ENCODE measurements at places on chromosomes 5 and 9. TPM values are rescaled to one million over a fixed set of nuclear protein-coding genes. Genes with fewer than 3 reads are reported as not detected.
A peak's percentile ranks its signal among the peaks of the same experiment; 100 is the strongest.

DNA sequence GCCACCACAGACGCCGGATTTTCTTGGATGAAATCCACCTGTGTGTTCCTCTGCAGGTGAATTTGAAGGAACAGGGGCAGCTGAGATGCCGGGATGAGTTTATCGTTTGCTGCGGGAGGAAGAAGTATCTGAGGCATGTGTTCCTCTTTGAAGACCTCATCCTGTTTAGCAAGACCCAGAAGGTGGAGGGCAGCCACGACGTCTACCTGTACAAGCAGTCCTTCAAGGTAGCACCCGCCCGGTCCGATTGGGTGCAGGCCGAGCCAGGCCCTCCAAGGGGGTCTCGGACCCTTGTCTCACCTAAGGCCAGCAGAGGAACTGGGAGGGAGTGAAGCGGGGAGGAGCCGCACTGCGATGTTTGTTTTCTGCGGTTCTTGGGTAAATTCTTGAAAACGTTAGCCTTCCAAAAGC, 18.4 kb upstream of the LRRC14B start:
- DNase-seq: no peak

DNA sequence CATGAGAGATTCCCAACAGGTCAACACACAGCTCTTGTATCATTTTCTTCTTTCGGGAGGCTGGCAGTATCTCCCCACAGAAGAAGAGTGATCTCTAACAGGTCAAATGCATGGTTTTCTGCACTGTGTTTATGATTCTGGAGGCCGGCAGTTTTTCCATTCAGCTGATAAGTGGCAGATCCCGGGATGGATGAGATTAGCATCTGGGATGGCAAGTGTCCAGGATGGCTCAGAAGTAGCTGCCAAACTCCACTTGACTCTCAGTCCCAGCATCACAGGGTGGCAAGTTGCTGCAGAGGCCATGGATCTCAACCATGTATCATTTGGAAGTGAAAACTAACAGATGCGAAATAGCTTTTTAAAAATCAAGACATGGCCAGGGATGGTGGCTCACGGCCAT, 97.8 kb upstream of the SLC44A1 start:
- no peak for DNase-seq

DNA sequence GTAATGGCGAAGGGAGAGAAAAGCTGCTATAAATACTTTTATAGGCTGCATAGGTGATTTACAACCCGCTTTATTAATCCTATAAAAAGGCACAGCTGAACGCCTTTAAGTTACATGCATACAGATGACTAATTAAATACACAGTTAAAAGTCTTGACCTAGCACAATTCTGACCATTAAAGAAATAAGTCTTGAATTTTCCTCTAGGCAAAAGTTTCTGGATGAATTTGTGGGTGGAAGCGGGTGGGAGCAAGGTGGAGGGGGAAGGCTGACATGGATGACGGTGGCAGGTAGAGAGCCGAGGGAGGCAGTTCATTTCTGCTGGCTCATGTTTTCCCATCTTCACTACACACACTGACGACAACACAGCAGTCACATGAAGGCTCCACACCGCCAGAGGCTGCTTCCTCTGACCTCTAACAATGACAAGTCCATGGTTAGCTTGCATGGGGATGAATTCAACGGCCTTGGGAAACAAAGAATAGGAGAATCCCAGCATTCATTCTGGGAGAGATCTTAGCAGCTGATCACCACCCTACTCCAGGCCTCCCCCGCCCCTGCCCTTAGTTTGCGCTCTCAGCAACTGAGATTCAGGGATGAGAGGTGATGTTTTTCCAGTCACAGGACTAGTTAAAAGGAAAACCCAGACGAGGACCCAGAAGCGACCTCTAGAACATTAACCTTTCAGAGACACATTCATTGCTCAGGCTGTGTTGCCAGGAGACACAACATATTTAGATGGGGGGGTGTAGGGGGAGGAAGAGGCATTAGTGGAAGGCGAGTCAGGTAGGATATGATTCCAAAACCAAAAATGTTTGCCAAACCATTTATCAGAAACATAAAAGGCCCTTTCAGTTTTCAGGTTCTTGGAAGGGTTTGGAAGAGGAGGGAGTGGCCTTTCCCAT, 329.3 kb downstream of the PIK3R1 start:
- DNase-seq: peak; percentile 66

- DNase-seq: no peak
Measured at GRCh38 chr5:98349251-98349989, 424.0 kb upstream of the RGMB start.

- no peak for DNase-seq
Measured at GRCh38 chr5:177469750-177470525, 3.5 kb downstream of the DBN1 start.

DNA sequence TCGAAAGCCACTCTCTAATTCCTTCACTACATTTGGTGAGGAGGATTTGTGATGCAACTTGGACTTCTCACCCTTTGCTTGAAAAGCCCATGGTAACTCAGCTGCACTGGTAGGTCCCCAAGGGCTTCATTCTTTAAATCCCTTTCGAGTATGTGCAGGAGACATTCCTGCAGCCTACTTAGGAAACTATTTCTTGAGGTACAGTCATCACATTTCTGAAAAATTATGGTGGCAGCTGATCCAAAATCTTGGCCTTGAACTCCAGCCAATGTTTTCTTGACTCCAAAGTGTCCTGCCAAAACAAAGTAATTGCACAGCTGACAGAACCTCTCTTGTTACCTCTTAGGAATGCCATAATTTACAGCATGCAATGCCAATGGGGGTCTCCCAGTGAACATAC, 99.7 kb downstream of the NPR3 start:
- DNase-seq: peak; percentile 33

- no peak for DNase-seq
Measured at GRCh38 chr9:34579104-34579807, 10.3 kb downstream of the CNTFR start.

DNA sequence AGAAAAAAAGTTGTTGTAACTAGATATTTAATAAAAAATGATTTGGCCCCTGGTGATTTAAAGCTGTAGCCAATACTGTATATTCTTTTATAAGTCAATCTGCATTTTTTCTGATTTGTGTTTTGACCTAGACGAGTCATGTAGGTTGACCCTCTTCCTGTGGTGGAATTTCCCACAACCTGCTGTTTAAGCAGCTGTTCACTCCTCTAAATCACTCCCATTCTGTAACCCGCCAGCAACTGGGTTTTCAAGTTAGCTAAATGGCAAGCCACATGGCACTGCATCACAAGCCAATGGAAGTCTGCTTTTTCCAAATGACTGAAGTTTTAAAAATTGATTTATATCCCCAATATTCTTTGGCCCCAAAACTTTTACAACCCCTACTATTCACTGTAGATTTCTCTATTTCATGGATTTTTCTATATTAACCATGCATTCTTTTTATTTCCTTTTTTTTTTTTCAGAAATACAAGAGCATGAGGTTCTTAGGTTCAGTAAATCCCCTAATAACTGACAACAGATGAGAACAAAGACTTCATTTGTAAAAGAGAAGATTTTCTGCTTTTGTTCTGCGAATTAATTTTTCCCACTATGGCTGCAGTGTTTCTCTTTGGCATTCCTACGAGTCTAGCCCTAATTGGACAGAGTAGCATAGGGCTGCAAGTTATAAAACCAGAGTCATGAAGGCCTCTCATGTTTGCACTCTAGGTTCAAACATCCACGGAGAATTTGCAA, 184.5 kb upstream of the TLE4 start:
- DNase-seq: no peak

- no peak for DNase-seq
Measured at GRCh38 chr5:129912601-129913255, 8.5 kb downstream of the CHSY3 start.

GRCh38 chr9:16099732-16100536, 547.1 kb downstream of the CCDC171 start:
- DNase-seq: no peak

GRCh38 chr5:93746406-93747056, 5.1 kb upstream of the POU5F2 start:
- no peak for DNase-seq

DNA sequence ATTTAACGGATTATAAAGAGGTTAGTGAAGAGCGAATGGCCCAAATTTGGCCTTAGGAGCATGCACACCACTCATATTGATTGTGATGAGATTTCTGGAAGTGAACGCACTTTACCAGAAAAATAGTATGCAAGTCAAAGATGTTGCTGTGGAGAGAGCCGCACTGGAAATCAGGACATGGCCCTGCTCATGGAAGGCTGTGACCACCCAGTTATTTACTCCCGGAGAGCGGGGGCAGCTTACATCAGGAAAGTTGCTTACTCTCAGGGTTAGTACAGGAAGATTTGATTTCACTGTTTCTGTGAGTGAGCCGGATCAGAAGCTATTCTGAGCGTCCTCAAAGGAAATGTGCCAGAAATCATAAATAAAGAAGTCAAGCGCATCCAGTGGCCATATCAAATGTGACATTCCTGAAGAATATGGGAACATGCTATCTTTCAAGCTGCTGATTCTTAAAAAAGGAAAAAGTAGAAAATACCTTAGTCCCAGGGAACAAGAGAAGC, 42.9 kb upstream of the STRBP start:
- peak; percentile 74 for DNase-seq

DNA sequence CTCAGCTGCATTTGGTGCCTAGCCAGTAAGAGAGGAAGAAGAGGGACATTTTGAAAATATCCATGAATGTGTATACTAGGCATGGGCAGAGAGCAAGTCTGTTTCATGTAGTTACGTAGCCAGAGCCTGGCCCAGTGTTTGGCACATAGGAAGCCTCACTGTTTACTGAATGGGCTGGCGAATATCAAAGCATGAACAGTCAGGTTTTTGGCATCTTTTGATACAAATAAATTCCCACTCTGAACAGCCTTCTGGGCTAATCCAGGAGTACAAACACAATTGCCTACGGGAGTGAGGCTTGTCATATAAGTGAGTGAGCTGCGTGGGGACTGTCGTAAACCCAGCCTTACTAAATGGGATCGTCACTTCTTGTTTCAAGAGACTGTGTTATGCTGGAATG, 253.1 kb upstream of the PANK3 start:
- DNase-seq: no peak

- DNase-seq: no peak
Measured at GRCh38 chr9:100058699-100059579, 39.9 kb downstream of the ERP44 start.

DNA sequence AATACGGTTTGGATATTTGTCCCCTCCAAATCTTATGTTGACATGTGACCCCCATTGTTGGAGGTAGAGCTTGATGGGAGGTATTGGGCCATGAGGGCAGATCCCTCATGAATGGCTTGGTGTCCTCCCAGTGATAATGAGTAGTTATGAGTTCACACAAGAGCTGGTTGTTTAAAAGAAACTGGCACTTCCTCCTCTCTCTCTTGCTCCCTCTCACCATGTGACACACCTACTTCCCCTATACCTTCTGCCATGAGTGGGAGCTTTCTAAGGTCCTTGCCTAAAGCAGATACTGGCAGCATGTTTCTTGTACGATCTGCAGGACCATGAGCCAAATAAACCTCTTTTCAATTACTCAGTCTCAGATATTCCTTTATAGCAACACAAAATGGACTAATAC, 132.0 kb downstream of the PIK3R1 start:
- no peak for DNase-seq

GRCh38 chr9:113592876-113593575, 129.5 kb downstream of the RGS3 start:
- no peak for DNase-seq

- DNase-seq: no peak
Measured at GRCh38 chr5:155193029-155193428, 179.5 kb downstream of the KIF4B start.

DNA sequence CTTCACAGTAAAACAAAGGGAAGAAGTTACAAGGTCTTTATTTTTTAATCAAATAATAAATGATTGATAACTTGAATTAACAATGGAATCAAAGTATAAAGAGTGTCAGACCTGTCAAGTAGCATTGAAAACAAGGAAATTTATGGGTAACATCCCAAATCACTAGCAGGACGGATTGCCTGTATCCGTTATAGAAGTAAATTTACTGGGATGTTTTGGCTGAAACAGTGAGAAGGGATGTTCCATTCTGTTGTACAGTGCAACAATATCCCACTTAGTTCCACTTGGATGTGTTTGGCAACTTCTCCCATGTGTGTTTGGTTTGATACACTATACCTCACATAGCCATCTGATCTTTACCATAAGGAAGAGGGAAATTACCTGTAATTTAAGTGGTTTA, 421.0 kb upstream of the CHD1 start:
- DNase-seq: no peak

- DNase-seq: no peak
Measured at GRCh38 chr5:135228222-135228621, 170.8 kb downstream of the MACROH2A1 start.

DNA sequence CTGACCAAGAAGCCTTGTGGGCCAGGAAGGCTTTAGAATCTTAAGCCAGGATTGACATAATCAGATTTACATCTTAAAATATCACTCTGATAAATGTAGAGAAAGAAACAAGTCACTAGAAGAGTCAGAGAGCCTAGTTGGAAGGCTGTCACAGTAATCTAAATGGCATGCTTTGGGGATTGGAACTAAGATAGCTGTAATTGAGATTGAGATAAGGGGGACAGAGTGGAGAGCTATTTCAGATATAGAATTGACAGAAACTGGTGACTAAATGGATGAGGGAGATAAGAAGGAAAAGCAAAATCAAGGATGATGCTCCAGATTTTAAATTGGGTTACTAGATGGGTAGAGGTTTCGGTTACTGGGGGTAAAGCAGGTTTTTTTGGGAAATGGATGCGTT, 100.5 kb downstream of the XRCC4 start:
- DNase-seq: no peak

DNA sequence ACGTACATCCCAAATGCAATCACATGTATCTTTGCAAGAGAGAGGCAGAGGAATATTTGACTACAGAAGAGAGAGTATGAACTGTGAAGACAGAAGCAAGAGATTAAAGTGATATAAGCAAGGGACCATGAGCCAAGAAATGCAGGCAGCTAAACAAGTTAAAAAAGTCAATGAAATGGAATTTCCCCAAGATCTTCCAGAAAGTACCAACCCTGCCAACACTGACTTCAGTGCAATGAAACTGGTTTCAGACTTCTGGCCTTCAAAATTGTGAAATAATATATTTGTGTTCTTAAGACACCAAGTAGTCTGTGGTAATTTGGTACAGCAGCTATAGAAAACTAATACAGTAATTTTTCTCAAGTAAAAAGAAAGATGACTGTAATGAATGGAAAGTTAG, 20.9 kb downstream of the FOXI1 start:
- DNase-seq: no peak

The AGXT2 gene
- total RNA-seq: 8.0 TPM

The TAF1L gene
- total RNA-seq: not detected

The LCN15 gene
- total RNA-seq: not detected

The AFAP1L1 gene
- 14.8 TPM for total RNA-seq

The HACD4 gene
- total RNA-seq: 2.9 TPM

The FGFR4 gene
- total RNA-seq: 72.6 TPM

The FAT2 gene
- total RNA-seq: 0.13 TPM

The ADAMTS19 gene
- not detected for total RNA-seq

The HMGXB3 gene
- 29.3 TPM for total RNA-seq

The PTGES2 gene
- total RNA-seq: 64.1 TPM

The PTGES gene
- total RNA-seq: 8.9 TPM

The ST8SIA4 gene
- 11.6 TPM for total RNA-seq

The PLPPR1 gene
- 0.98 TPM for total RNA-seq

All from kidney (tissue), 22 donors.